Activated CD4-positive, alpha-beta T cell treated with anti-CD3 and anti-CD28 coated beads, Interleukin-2, amount 50 U/mL, for 16 hours (primary cell): ENCODE measurements at places on chromosomes 11 and 22.

- no peak for DNase-seq
Measured at GRCh38 chr22:43879901-43880540, 11.8 kb downstream of the PNPLA5 start.

- DNase-seq: no peak
Measured at GRCh38 chr11:59173080-59173963, 1.4 kb downstream of the DTX4 start.

- no peak for DNase-seq
Measured at GRCh38 chr11:125376117-125376516, 119.9 kb downstream of the FEZ1 start.

DNA sequence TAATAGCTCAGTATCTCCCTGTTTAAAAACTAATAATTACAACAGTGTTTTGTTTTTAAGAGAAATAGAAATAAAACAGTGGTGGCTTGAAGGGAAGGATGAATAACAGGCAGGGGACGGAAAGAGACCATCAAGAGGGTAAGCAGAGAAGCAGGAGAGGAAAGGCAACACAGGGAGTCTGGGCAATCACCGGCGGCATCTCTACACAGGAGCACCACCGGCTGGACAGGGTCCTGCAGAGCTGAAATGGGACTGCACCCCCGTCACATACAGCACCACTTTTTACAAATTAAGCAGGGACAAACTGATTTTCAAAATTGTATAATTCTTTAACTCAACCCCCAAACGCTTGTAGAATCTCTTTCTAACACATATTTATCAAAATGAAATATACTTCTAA lies 18.4 kb downstream of the PHF21A start:
- no peak for DNase-seq

- DNase-seq: no peak
Measured at GRCh38 chr11:63839508-63840355, 822 bp downstream of the MARK2 start.

DNA sequence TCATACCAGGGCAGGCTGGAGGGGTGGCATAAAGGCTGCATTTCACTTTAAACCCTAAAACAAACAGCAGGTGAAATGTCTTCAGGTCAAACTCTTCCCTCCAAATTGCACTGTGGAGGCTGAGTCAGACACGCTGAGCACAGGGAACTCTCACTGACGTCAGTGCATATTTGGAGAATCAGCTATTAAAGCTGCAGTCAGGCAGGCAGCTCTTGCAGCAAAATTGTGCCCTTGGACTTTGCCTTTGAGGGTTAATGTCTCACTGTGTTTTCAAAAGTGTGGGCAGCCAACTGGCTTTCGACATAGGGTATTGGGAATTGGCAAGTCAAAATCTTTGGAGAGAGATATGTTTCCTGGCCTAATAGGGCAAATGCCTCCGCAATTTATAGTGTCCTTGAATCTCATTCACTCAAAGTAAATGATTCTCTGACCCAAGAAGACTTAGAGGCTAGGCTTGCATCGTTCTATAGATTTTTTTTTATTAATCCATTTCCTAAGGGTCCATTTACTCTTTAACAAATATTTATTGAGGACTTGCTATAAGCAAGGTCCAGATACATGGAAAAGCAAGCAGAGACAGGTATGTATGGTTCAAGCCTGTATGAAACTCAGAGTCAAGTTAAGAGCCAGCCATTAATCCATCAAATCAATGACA lies 27.7 kb upstream of the SMCO4 start:
- DNase-seq: no peak

DNA sequence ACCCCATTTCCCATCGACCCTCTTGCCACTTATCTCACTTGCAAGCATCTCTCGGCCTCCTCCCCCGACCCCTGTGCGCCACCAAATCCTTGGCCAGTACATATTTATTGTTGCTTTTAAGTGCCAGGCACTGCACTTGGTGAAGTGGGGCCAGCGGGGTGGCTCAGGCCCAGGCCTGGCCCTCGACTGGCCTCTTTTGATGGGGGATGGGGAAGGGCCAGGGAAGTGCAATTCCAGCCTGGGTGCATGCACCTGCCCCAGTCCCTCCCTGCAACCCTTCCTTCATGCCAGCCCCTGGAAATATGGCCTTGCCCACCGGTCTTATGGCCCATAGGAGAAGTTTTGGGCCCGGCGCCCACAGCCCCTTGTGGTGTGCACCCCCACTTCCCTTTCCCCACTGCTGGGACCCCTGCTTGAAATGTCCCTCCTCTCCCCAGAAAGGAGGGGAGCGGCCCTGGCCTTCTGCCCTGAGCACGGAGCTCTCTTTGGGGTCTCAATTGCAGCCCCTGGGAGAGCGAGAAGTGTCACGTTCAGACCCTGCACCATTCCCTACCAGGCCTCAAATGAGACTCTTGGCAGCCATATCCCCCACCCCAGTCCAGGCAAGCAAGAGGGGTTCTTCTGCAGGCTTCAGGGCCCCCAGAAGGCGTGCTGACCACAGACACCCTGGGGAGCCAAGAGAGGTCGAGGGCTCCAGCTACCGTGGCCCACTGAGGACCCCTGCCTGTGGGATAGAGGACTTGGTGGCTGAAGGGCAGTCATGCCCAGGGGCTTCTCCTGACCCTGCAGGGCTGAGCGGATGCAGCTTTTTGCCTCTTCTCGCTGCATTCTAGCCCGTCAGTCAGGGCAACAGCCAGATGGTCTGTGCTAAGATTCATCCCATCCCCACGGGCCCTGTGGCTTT lies 961 bp downstream of the SUSD2 start:
- no peak for DNase-seq

DNA sequence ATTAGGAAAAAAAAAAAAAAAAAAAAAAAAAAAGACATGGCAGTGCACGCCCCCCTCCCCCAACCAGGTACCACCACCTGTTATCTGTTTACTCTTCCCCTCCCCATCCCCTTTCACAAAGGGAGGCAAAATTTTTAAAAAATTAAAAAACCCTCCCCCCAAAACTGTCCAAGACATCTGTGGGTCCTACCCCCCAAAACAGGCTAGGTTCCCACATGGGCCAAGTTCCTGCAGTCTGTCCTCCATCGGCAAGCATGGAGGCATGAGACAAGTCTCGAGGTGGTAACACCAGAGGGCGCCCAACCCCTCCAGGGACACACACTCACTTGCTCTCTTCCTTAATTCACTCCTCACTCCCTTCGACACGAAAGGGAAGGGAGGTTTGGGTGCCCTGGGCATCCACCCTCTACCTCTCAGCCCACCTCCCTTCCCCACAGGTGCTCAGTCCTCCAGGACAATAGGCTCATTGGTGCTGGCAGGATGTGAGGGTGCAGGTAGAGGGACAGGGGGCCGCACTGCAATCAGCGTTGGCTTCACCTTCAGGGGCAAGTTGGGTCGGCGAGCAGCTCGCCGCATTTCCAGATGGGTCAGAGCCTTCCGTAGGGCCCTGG lies 2.2 kb upstream of the TUT1 start:
- DNase-seq: peak; percentile 82

DNA sequence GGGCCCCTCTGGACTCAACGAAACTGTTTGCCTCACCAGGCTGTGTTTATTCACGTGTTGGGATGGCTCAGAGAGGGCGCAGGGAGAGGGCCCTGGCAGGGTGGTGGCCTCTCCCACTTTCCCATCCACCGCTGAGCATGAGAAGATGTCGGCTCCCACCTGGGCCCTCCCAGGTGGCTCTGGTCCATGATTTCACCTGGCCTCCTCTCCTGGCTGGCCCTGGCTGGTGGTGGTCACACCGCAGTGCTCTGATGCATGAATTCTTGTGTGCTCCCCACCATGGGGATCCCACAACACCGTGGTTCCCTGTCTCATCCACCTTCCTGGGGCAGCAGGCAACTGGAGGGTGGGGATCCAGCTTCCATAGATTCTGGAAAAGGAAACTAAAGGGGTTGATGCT lies 13.4 kb downstream of the RTL6 start:
- no peak for DNase-seq

DNA sequence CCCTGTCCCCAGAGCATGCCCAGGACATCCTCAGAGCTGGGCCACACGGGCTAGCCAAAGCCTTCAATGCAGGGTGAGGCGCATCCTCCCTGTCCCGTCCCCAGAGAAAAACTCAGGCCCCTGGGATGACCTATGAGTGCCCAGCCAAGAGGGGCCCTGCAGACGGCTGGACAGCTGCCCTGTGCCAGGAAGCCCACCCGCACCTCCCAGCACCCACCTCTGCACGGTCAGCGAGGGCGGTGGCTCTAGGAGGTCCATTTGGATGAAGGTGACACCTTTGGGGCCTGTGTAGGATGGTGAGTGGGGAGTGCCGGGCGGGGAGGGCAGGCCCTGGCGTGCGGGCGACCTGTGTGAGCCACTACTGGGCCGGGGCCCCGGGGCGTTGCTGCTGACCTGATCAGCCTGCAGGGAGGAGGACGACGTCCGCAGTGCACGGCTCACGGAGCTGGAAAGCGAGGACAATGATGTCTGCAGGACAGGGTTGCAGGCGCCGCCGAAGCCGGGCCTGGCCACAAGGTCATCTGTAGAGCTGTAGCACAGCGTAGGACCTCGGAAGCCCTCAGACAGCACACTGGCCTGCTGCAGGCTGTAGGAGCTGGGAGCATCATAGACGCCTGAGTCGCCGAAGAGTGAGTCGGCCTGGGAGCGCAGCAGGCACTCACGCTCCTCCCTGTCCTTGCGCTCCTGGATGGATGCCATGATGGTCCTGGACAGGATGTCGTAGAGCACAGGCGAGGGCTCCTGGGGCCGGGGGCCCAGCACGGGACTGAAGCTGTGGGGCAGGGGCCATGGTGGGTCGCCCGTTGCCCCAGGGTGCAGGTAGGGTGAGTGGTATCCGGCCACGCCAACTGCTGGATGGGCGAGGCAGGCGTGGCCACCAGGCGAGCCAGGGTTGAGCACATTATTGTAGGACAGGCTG lies 180.5 kb downstream of the IGLL1 start:
- DNase-seq: no peak

GRCh38 chr11:69682681-69683326 lies 7.7 kb upstream of the LTO1 start:
- DNase-seq: no peak

DNA sequence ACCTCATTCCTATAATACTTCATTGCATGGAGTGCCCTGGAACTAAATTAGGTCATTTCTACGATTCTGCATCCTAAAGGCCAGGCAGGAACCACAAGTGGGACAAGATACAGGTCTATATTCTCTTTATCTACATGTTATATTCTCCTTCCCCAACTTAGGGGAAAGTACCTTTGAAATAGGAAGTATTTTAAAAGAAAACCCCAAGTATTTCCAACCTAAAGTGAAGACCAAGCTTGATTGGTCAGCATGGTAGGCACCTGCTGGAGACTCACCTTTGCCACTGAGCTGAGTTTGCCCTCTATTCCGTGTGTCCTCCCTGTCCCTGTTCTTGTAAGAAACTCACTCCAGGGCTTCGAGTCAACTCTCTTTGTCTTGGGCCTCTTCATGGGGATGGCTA lies 11.2 kb upstream of the LYVE1 start:
- no peak for DNase-seq

- DNase-seq: no peak
Measured at GRCh38 chr11:60183591-60184205, 815 bp upstream of the MS4A6A start.

DNA sequence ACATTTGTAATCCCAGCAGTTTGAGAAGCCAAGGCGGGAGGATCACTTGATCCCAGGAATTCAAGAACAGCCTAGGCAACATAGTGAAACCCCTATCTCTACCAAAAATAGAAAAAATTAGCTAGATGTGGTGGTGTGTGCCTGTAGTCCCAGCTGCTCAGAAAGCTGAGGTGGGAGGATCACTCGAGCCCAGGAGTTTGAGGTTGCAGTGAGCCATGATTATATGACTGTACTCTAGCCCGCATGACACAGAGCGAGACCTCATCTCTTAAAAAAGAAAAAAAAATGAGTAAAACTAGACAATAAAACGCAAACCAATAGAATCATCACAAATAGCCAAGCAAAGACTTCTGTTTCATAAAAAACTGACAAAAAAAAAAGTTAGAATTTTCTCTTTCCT lies 21.8 kb downstream of the NUCB2 start:
- DNase-seq: peak; percentile 91

GRCh38 chr11:117315285-117316196 lies 515 bp downstream of the BACE1 start:
- DNase-seq: no peak

DNA sequence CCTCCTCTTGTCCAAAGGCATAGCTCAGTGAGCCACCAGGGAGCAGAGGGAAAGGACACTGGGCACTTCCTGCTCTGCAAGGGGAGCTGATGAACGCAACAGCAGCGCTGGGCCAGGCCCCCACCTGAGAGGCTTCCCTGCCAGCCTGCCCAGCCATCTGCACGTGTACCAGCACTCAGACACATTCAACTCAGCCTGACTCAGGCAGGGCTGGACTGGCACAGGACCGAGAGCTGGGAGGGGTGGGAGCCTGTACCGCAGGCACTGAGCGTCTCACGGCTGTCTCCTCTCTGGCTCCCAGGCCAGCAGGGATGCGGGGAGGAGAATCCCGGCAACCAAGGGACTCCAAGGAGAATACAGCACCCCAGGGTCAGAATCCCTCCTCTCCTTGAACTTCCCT lies 411.8 kb downstream of the CTTN start:
- DNase-seq: no peak

- peak; percentile 24 for DNase-seq
Measured at GRCh38 chr11:126304457-126305075, 706 bp downstream of the DCPS start.

- no peak for DNase-seq
Measured at GRCh38 chr11:44270403-44271273, 39.3 kb downstream of the ALX4 start.

DNA sequence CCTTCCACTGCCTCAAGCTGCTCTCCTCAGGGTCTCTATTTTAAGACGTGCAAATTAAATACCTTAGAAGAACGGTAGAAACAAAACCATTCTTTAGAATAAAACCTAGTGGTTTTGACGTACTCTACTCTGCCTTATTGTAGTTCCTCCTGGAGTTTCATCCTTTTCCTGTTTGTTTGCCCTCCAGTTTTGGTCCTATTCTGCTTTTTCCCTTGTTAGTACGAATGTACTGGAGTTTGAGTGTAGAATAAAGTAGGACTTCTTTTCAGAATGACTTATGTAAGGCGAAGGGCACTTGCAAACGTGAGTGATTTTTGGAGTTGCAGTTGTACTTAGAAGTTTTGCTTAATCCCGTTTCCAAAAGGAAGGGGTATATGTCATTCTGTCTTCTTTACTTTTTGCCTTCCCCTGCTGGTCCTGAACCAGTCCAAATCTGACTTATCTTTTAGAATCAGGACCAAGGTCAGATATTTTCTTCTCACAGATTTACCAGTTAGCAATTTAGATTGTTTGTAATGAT lies 1.4 kb downstream of the SIK2 start:
- DNase-seq: no peak

GRCh38 chr11:124930799-124931198 lies 5.0 kb downstream of the HEPACAM start:
- no peak for DNase-seq

- peak; percentile 13 for DNase-seq
Measured at GRCh38 chr11:67998150-67999045, 5.5 kb downstream of the UNC93B1 start.

- DNase-seq: no peak
Measured at GRCh38 chr11:122804161-122804560, 34.1 kb upstream of the CRTAM start.

- no peak for DNase-seq
Measured at GRCh38 chr11:78265326-78265725, 76.6 kb downstream of the USP35 start.

GRCh38 chr11:61599968-61600710 lies 19.3 kb upstream of the SYT7 start:
- no peak for DNase-seq
